ENCODE measurements at places on chromosomes 6 and 20.

DNA sequence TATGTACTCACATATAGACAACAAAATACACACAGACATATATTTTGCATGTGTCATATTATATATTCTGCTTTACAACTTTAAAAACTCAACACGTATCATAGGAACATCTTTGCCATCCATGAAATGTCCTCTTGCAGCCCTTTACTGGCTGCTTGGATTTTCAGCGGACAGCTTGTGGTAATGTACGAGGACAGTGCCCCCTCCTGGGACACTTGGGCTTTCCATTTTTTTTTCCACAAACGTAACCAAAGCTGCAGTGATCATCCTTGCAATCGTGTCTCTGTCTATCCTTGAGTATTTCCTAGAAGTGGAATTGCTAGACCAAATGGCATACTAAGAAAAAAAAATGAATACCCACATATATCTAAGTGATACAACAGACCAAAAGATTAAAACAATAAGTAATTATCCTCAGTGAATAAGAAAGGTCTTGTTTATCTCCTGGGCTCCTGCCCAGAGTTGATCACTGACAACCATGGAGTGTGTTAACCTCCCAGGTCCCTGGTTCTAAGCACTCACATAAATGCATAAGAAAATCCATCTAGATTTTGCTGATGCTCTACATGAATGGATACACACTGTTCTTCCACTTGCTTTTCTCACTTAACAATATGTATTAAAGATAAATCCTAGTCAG, 18.1 kb downstream of the BPI start:
- DNase-seq: no peak

- DNase-seq: no peak
Measured at GRCh38 chr6:3484192-3484591, 27.3 kb upstream of the SLC22A23 start.

DNA sequence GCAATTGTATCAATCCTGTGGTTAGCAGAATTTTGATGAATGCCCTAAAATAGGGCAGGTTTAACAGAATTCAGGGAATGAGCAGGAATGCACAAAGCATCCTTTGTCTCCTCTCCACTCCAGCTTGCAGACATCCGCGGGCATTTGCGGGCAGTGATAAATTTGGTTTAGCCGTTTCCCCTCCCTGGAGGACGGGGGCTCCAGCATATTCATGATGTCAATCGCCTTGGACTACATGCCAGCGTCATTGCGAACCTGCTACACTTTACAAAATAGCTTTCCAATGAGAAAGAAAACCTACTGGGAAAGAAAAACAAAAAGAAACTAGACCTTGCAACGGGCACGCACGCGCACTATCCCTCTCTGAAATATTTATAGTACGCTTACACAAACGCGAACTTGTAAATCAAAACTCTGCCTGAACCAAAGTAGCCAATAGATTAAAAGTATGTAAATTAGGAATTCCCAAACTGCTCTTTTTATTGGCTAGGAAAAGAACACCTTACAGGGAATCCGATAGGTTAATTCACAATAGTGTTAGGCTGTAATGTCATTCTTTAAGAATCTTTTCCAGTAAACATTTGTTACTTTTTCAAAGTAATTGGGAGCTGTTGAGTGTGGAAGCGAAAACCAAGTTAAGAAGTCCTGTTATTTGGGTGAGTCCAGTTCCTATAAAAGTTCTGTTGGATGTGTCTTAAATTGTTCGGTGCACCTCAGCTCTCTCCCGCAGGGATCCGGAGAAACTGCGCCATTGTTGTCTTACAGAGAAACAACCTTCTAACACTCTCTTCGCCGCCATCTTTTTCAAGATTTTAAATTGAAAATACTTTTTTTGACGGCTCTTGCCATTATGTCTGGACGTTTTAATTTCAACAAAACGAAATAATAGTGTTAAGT, 136.7 kb downstream of the HFE start:
- DNase-seq: no peak

- no peak for DNase-seq
Measured at GRCh38 chr6:16725145-16725864, 36.0 kb downstream of the ATXN1 start.

DNA sequence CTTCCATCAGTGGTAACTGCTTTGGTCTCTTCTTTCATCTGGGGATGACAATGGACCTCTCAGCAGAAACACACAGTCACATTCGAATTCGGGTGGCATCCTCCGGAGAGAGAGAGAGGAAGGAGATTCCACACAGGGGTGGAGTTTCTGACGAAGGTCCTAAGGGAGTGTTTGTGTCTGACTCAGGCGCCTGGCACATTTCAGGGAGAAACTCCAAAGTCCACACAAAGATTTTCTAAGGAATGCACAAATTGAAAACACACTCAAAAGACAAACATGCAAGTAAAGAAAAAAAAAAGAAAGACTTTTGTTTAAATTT, 6.1 kb downstream of the EDN1 start:
- no peak for DNase-seq
